ENCODE measurements at places on chromosomes 5 and 9.
A peak's percentile ranks its signal among the peaks of the same experiment; 100 is the strongest.

GRCh38 chr5:52910071-52910470 lies 79.1 kb upstream of the ITGA2 start:
- no peak for DNase-seq

DNA sequence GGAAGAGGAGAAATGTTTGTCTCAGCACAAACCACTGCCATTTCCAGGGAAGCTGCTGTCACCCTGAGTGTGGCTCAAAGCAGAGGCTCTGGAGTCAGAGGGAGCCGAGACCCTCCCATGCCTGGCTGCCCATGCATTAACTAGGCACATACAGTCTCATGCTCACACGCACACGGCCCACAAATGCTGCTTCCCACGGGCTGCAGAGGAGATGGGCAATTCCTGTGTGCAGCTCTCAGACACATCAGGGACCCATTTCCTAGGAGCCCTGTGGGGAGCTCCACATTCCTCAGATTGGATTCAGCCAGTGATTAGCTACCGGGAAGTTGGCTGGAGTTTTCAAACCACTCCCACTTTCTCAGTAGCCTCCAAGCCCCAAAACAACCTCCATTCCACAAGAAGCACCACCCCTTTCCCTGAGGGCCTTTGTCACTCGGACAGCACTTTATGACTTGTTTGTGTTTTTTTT lies 9.1 kb upstream of the PTGES start:
- peak; percentile 53 for DNase-seq

DNA sequence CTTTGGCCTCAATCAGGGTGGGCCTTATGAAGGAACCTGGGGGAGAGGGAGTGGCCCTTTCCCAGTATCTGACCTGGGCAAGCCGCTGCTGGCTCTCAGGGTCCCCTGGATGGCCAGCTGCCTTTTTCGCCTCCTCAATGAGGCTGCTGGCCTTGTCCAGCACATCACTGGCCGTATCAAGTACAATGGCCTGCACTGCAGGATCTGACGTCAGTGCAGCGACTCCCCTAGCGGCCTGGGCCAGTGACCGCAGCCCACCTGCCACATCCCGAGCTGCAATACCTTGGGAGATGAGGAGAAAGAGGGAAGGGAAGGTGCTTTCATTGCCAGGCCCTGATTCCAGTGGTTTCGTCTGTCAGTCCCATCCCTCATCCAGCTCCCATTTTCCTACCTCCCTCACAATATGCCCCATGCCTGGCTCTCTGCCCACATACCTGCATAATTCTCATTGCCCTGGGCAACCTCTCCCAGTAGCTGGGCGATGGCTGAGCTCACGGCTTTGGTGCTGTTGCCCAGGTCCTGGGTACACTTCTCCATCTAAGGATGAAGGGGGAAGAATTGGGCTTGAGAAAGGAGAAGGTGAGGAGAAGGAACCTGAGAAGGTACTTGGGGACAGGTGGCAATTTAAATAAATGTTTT lies 19.1 kb downstream of the TLN1 start:
- no peak for DNase-seq

GRCh38 chr9:131559421-131560000 lies 14.2 kb downstream of the PRRT1B start:
- no peak for DNase-seq

GRCh38 chr5:10859393-10860195 lies 98.6 kb upstream of the DAP start:
- no peak for DNase-seq

DNA sequence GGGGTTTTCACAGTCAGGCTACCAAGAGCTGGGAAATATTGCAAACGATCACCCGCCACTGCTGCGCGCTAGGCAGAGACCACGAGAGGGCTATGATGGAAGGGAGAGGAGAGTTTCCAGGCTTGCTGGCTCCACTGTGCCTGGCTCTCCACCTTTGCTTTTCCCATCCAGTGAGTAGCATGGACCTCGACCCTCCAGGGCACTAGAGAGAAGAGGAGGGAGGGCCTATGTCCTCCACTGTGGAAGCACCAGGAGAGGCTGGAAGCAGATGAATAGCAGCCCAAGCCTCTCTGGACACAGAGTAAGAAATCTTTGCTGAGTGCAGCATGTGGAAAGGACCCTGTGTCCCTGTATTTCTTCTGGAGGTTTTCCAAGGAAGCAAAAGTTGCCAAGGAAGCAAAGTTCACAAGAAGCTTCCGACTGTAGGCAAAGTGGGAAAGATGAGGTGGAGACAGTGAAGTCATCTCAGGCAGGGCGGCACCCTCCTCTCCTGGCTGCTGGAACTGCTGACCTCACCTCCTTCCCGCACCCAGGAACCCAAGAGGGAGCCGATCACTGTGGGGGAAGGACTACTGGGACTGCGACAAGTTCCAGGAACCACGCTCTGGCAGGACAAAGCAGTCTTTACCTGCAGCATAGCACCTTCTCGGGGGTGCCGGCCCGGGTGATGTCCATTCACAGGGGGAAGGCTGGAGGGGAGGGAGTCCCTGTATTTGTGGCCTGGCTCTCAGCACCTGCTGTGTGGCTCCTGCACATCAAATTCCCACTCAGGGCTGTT lies 79.6 kb downstream of the CSNK1A1 start:
- DNase-seq: no peak

DNA sequence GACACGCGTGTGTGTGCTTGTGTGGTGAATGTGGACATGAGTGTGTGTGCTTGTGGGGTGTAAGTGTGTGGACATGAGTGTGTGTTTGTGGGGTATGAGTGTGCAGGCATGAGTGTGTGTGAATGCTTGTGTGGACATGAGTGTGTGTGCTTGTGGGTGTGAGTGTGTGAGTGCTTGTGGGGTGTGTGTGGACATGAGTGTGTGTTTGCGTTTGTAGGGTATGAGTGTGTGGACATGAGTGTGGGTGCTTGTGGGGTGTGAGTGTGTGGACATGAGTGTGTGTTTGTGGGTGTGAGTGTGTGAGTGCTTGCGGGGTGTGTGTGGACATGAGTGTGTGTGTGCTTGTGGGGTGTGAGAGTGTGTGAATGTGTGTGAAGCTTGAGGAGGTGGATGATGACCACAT lies 29.8 kb upstream of the TIFAB start:
- DNase-seq: no peak

GRCh38 chr5:5418006-5418405 lies 4.5 kb upstream of the ICE1 start:
- no peak for DNase-seq

DNA sequence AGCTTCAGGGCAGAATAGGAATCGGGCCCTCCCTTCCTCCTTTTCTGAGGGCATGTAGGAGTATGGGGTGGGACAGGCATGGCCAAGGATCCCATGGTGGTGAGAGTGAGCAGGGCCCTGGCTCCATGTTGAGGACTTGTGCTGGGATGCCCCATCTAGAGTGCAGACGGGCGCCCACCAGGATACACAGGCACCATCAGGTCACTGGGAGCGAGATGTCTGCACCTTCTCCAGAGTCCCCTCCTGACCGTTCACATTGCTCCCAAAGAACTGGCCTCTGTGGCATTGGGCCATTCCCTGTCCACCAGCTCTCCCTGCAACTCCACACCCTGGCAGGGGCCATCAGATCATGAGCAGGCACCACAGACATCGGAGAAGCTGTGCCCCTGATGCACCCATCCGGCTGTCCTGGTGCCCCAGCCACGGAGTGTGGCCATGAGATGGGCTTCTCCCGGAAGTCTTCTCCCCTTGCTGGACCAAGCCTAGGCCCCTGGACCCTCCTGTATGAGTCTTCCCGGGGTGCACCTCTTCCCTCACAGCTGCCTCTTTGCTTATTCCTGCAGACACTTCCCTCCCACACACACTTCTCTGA lies 195.0 kb downstream of the IRX2 start:
- DNase-seq: no peak

GRCh38 chr5:133869519-133870335 lies 98.7 kb downstream of the C5orf15 start:
- DNase-seq: no peak

- no peak for DNase-seq
These were observed 145.3 kb upstream of the SGCD start for GRCh38 chr5:156181656-156182055.

- no peak for DNase-seq
These were observed 13.0 kb upstream of the RIMOC1 start for GRCh38 chr5:41891066-41891707.

DNA sequence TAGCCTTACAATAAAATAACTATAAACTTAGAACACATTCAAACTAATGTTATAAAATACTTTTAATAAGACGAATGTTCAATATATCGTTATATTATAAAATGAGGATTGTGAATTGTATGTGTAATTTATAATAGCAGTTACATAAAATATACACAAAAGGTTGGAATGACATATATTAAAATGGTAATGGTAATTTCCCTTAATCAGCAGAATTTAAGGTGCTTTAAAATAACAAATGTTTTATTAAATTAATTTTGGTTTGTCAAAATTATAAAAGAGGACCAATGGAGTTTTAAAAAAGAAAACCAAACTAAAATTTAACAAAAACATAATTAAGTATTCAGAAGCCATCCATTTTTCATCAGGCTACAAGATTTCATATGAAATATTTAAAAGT lies 164.3 kb upstream of the PRDM9 start:
- no peak for DNase-seq

DNA sequence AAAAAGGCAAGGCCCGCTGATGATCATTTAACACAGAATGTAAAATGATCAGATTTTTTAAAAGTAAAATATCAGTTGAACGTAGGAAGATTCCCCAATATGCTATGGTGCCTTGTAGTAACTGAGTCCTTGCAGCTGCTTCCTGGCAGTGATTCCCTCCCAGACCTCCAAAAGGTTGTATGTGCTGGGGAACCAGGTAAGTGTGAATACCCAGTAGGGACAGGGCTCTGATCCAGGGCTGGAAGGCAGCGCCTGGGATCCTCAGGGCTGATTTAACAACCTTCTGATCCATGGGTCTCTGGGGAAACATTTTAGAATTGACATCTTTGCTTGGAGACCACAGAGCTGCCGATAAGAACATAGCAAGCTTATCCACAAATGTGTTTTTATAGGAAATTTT lies 76.7 kb upstream of the IL6ST start:
- DNase-seq: no peak

DNA sequence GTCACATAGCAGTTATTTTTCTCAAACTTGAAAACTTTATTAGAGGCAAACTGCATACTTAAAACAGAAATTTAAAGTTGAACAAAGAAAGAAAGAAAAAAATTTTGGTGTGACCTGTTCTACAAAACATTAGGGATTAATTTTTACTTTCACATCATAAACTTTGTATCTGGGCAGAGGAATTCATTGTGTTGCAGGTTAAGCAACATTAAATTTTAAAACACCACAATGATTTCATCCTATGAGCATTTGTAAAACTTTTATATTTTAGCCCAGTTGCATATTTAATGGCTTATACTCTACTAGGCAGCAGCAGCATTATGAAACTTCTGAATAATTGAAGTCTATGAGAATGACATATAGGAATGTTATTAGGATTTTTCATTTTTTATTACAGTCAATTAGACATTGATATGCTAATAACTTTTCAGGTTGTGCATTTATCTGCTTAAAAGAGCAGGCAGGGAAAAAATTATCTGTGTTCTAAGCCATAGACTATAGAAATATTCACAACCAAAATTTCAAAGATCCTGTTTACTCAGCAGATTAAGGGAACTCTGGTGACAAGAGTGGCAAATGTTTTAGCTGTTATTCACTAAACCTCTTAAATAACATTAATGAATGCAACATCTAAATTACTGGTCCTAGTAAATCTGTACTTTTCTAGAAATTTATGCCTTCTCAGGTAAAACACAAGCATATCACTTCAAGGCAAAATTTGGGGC lies 1088.5 kb upstream of the CDH6 start:
- DNase-seq: no peak

- DNase-seq: no peak
These were observed 771 bp upstream of the TMEM171 start for GRCh38 chr5:73119451-73120157.

Data from right hindlimb (tissue), 1 donor.